Breast epithelium (tissue), 4 donors: ENCODE measurements at places on chromosomes 6 and 20. TPM values are rescaled to one million over a fixed set of nuclear protein-coding genes. Genes with fewer than 3 reads are reported as not detected.

- no peak overlapping the region for H3K27ac ChIP-seq
- no peak for DNase-seq
- H3K27me3 ChIP-seq: no peaks in the 10 kb centered on the region
- no peaks in the 10 kb centered on the region for H3K4me1 ChIP-seq
- H3K36me3 ChIP-seq: no peaks in the 10 kb centered on the region
- H3K4me3 ChIP-seq: no peak overlapping the region
Measured at GRCh38 chr20:25116739-25117458, 35.0 kb upstream of the VSX1 start.

GRCh38 chr20:14012671-14013070 is 17.4 kb downstream of the MACROD2 start:
- no peaks in the 10 kb centered on the region for H3K36me3 ChIP-seq
- H3K4me3 ChIP-seq: no peak overlapping the region
- no peak overlapping the region for H3K27ac ChIP-seq
- no peaks in the 10 kb centered on the region for H3K4me1 ChIP-seq
- no peak for DNase-seq

GRCh38 chr20:4811661-4812181 is 90.0 kb downstream of the PRND start:
- DNase-seq: no peak
- H3K36me3 ChIP-seq: no peaks in the 10 kb centered on the region
- no peaks in the 10 kb centered on the region for H3K4me1 ChIP-seq

GRCh38 chr6:120899932-120900331 is 434.3 kb downstream of the TBC1D32 start:
- no peak overlapping the region for H3K4me3 ChIP-seq
- no peaks in the 10 kb centered on the region for H3K27me3 ChIP-seq
- DNase-seq: no peak
- no peak overlapping the region for H3K27ac ChIP-seq
- H3K36me3 ChIP-seq: no peaks in the 10 kb centered on the region
- H3K4me1 ChIP-seq: no peaks in the 10 kb centered on the region

DNA sequence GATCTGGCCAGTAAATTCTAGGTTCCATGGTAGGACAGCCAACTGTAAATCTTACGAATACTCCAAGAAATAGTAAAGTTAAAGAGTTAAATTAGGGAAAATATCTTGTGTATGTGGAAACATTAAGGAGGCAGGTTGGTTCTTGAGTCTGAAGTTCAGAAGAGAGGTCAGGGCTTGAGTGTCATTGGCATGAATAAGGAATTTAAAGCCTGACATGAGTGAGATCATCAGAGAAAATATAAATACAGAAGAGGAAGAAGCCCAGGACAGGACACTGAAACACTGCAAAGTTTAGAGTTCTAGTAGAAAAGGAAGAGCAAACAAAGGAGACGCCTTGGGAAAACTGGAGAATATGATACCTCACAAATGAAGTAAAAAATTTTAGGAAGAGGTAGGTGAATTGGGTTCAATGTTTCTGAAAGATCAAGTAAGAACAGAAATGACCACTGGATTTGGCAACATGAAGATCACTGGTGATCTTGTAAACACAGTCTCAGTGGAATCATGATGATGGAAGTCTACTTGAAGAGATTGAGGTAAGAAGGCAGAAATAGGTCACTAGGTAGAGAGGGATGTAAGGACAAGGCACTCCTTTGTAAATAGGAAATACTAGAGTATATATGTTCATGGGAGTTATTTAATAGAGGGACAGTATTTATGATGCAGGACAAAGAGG is 41.6 kb upstream of the SYNCRIP start:
- no peak for DNase-seq
- no peaks in the 10 kb centered on the region for H3K27me3 ChIP-seq
- no peak overlapping the region for H3K4me3 ChIP-seq
- H3K36me3 ChIP-seq: no peaks in the 10 kb centered on the region
- no peak overlapping the region for H3K27ac ChIP-seq

GRCh38 chr6:150443621-150444020 is 74.8 kb downstream of the IYD start:
- DNase-seq: no peak
- H3K36me3 ChIP-seq: no peaks in the 10 kb centered on the region
- H3K4me3 ChIP-seq: no peak overlapping the region
- peak overlapping the region; percentile 36 for H3K27ac ChIP-seq

- H3K27me3 ChIP-seq: no peaks in the 10 kb centered on the region
- no peaks in the 10 kb centered on the region for H3K36me3 ChIP-seq
- no peak for DNase-seq
- no peak overlapping the region for H3K4me3 ChIP-seq
Measured at GRCh38 chr6:39184906-39185580, 44.2 kb downstream of the KCNK5 start.

- no peak overlapping the region for H3K27ac ChIP-seq
- no peaks in the 10 kb centered on the region for H3K36me3 ChIP-seq
- no peak overlapping the region for H3K4me3 ChIP-seq
- no peaks in the 10 kb centered on the region for H3K27me3 ChIP-seq
Measured at GRCh38 chr6:140193269-140193668, 818.8 kb upstream of the CITED2 start.

DNA sequence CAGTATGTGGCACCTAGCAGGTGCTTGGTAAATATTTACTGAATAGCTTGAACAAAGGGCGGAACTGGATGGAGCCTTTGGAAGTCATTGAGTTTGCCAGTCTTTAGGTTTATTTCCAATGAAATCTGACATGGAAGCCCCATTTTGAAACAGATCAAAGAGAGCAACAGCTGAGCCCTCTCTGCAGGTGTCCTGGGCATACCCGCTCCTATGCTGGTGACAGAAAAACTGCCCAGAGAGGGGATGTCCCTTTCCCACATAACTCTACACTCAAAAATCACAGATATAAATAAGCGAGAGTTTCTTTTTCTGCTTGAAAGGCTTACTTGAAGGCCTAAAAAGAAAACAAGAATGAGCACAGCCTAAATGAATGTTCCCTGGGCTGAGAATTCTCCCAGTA is 53.0 kb upstream of the RALY start:
- no peaks in the 10 kb centered on the region for H3K4me1 ChIP-seq
- H3K4me3 ChIP-seq: no peak overlapping the region
- no peak for DNase-seq
- H3K27me3 ChIP-seq: no peaks in the 10 kb centered on the region
- H3K36me3 ChIP-seq: no peaks in the 10 kb centered on the region

Gene LPA
- not detected for total RNA-seq

Gene C6orf52
- total RNA-seq: not detected

Gene SEL1L2
- 7.4 TPM for total RNA-seq

Gene CST9
- not detected for total RNA-seq

Gene RAB32
- total RNA-seq: 36.7 TPM
